Kidney glomerular epithelial cell (primary cell): ENCODE measurements at places on chromosomes 6 and 20.
A peak's percentile ranks its signal among the peaks of the same experiment; 100 is the strongest.

GRCh38 chr6:44051515-44051914, 75.7 kb downstream of the MRPL14 start:
- DNase-seq: no peak

DNA sequence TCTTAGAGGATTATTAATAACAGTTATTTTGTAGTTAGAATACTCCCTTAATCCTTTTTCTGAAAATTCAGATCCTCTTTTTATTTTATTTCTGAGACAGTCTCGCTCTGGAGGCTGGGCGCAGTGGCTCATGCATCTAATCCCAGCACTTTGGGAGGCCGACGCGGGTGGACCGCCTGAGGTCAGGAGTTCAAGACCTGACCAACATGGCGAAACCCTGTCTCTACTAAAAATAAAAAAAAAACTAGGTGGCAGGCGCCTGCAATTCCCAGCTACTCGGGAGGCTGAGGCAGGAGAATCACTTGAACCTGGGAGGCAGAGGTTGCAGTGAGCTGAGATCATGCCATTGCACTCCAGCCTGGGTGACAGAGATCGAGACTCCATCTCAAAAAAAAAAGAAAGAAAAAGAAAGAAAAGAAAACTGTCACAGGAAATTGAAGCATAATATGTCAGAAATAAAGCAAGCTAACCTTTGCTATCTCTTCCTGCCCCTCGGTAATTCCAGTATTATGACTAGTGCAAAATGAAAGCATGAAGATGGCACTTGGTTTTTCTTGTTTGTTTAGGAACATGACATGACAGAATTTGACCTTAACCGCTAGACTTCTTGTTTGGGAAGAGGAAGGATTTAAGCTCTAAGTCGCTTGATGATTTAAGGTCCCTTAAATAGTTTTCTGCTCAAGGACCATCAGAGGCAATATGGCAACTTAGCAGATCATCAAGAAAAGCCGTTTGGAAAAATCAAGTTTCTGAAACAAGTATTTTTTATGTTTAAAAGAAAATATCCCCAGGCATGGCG, 1.8 kb upstream of the RBM39 start:
- no peak for DNase-seq

GRCh38 chr6:7073821-7074525, 33.8 kb upstream of the RREB1 start:
- no peak for DNase-seq

DNA sequence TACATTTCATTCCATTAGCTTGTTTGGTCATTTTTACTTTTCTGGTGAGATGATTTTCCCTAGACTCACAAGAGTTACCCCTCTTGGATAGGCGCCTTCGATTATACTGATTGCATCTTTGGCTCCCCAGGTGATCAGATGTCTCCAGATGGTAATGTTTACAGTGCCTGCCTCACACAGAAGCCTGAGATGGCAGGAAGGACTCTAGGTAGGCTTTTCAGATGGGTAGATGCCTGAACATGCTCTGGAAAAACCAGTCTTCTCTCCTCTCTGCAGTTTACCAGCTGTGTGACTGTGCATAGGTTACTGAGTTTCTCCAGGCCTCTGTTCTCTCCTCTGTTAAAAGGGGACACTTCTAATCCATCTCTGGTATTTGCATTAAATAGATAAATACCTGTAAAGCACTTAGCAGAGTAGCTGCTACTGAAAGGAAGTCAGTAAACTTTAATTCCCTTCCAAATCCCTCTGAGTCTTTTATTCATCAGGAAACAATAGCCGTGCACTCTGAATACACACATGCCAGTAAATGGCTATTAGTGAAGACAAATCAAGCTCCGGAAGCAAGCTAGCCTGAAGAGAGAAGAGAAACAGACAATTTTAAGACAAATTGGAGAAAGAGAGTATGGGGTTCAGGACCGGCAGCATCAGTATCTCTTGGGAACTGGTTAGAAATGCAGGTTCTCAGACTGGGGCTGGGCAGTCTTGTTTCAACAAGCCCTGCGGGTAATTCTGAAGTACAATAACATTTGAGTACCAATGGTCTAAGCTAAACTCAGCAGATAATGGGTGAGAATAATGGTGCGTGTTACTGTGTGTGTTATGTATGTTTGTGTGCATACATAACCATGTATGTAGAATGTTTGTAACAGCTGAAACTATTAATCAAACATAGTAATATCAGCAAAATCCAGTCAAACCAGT, 139.4 kb downstream of the UST start:
- no peak for DNase-seq

DNA sequence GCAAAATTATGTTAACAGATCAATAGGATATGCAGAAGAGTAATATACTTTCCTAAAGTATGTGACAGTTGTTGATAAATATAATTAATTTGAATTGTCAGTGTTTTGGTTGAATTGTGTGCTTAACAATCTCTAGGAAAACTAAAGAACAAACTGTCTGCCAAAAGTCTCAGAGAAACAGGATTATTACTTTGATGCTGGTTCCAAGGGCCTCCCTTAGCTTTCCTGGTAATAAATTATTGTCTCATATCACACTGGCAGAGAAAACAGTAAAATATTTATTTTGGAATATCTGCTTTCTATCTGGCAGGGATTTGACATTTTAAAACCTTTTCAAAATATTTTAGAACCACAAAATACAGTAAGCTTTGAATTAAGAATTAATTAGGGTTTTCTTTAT, 40.1 kb upstream of the CARMIL1 start:
- DNase-seq: no peak

- peak; percentile 45 for DNase-seq
Measured at GRCh38 chr20:18224968-18225568, 63.3 kb upstream of the ZNF133 start.

- no peak for DNase-seq
Measured at GRCh38 chr20:12177657-12178293, 260.1 kb downstream of the BTBD3 start.

- no peak for DNase-seq
Measured at GRCh38 chr20:62161347-62161746, 17.8 kb downstream of the SS18L1 start.

DNA sequence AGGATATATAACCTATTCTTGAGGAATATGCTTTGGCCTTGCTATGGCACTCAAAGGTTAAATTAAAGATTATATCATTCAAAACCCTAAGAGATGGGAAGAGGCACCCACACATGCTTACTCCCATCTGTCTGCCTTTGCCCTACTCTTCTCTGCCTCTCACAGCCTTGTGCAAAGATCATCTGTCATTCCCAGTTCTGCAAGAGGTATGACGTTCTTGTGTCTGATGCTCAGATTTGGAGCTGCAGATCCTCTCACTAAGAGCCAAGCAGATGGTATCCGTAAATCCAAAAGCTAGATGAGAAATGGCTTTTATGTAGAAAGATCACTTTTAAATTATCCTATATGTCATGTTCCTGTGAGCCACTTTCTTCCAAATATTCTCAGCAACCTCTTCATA, 112.0 kb downstream of the GPR63 start:
- DNase-seq: no peak

GRCh38 chr20:62622877-62623487, 19.3 kb upstream of the SLCO4A1 start:
- no peak for DNase-seq

DNA sequence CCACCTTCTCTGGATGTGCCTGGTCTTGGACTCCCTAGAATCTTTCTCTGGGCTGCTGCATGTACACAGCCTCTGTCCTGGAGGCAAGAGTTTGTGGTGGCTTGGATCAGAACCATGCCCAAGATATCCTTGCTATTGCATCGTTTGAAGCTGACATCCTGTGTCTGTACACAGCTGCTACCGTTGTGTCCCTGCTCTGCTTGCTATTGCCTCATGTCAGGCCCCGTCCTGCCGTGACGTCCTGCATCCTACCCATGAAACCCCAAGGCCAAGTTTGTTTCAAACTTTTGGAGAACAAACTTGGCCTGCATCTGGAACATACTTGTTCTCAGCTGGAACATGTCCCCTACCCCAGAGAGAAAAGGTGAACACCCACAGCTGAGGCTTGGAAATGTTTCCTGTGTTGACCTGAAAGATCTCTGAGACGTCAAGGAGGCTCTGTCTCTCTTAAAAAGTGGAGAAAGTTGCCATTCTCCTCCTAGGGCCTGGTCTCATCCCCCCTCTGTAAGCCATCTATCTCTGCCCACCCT, 78.1 kb downstream of the HFE start:
- no peak for DNase-seq

- no peak for DNase-seq
Measured at GRCh38 chr6:28264834-28265401, 2.0 kb upstream of the ZSCAN26 start.

- no peak for DNase-seq
Measured at GRCh38 chr20:32190616-32191415, 16.7 kb downstream of the PLAGL2 start.

- DNase-seq: no peak
Measured at GRCh38 chr6:88761237-88762031, 202.0 kb downstream of the RNGTT start.

- no peak for DNase-seq
Measured at GRCh38 chr20:23080521-23080920, 5.6 kb downstream of the CD93 start.

DNA sequence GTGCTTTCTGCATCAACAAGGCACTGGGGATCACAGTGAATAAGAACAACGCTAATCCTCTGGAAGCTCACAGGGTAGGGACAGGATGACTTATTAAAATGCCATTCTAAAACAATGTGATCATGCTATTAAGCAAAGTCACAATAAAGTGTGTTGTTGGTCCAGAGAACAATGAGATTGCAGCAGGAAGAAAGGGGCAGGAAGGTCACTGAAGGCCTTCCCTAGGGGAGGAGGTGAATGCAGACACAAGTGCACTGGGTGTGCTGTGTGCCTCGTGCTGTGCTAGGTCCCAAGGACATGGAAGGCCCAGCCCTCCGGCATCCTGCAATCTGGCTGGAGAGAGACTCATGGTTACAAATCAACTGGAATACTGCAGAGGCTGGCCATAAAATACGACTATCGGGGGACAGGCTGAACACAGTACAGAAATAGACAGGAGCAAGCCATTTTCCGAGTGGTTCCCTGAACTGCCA, 55.7 kb downstream of the LYRM4 start:
- no peak for DNase-seq

DNA sequence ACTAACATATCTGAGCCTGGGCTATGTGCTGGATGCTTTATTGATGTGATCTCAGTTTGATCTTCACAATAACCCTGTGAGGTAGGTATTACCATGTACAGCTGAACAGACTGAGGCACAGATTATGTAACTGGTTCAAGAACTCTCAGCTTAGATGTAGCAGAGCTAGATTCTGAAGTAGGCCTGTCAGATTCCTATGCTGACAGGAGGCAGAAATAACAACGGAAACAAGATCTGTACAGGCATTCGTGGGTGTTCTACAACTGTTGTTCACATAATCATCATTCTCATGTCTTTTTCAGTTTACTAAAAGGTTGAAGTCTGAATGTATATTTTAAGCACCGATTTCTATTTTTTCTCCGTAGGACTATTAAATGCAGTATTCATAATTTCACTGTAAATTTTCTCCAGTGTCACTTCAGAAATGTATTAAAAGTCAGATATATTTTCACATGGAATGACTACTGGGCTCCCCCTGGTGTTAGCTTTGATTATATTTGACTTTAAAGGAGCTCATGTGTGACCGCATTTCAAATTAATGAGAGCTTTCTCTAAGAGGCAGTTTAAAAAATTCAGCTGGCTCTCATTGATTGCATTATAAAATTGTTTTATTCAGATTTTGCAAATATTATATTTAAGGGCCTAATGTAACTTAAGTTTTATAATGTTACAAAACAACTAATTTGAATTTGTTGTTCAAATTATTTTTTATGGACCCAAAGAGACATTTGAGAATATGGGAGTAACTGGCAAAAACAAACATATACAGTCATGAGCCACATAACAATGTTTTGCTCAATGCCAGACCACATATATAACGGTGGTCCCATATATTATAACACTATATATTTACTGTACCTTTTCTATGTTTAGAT, 36.4 kb upstream of the SLC17A4 start:
- DNase-seq: peak; percentile 54

DNA sequence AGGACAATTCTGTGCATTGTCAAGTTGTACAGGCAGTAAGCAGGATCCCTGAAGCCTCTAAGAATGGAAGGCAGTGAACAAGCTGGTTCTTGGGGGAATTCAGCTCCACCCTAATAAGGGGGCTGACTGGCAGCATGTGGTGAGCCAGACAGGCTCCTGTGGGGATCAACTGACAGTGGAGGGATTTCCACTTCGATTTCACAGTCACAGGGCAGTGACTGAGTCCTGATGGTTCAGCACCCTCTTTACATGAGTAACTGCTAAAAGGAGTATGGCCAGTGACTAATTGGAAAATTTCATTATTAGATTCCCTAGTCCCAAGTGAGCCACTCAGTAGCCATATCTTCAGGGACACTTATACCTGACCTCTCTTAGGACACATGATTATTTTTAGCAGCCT, 78.4 kb downstream of the NDUFAF5 start:
- no peak for DNase-seq

DNA sequence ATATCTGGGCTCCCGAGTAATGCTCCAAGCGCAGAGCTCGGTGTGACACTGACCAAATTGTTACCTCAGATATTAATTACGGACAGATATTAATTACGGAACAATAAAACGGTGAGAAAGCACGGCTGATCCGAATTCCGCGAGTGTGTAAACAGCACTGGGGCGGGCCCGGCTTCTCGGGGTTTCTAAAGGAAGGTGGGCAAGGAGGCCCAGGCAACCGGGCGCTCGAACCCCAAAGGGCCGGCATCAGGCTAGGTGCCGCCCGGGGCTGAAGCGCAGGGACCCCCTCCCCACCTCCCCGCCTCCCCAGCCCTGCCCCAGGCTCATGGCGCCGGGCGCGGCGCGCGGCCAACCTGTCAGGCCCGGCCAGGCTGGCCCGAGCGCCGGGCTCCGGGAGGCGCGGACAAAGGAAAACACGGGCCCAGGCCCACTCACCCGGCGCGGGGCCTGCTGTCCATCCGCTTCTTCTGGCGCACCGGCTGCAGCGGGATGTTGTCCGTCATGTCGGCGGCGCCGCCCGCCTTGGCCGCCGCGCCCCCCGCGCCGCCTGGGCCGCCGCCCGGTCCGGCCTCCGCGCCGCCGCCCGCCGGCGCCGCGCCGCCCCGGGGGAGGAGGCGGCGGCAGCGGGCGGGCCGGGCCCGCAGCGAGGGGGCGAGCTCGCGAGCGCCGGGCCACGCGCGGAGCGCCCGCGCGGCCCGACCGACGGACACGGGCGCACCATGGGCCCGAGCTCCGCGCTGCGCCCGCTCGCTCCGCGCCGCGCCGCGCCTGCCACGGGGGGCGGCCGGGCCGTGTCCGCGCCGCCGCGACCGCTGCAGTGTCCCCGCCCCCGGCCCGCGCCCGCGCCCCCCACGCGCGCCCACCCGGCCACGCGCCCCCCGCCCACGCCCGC, at the start of gene ATP9A:
Gene ATP9A (minus strand): TSS at position 524 of the 892 bp plus-strand sequence. CDS start 21 bp downstream, at position 503.
- DNase-seq: no peak

DNA sequence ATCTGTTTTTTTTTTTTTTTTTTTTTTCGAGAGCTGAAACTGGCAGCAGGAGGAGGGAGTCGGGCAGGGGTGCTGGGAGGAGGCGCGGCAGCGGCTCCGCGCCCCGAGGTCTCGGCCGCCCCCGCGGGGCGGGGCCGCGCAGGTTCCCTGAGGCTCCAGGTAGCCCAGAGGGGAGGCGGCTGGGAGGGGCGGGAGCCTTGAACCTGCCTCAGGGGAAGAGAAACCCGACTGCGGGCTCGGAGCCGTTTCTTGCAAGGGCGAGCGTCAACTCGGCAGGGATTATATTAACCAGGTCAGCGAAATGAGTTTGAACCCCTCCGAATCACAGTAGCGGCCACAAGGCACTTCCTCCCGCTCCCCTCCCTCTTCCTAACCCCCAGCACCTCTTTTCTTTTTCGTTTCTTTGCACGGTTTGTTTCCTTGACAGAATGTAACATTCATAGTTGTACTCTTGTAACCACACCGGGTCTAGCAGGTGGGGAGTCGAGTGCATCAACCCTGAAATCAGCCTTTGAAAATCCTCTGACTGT, 2.0 kb downstream of the MYB start:
- DNase-seq: no peak
